ENCODE measurements at places on chromosomes 5 and 9. TPM values are rescaled to one million over a fixed set of nuclear protein-coding genes. Genes with fewer than 3 reads are reported as not detected.

GRCh38 chr9:16039218-16039987, 486.6 kb downstream of the CCDC171 start:
- H3K27ac ChIP-seq, result no peak overlapping the region
- H3K36me3 ChIP-seq, result no peaks in the 10 kb centered on the region
- H3K27me3 ChIP-seq, result no peaks in the 10 kb centered on the region

Gene PCDHB14
- total RNA-seq, result 1.5 TPM

Gene DTWD2
- 10.1 TPM for total RNA-seq

- no peak overlapping the region for H3K4me3 ChIP-seq
- H3K27me3 ChIP-seq, result no peaks in the 10 kb centered on the region
- no peak for DNase-seq
These were observed 189.2 kb upstream of the NR4A3 start for GRCh38 chr9:99632349-99633038.

DNA sequence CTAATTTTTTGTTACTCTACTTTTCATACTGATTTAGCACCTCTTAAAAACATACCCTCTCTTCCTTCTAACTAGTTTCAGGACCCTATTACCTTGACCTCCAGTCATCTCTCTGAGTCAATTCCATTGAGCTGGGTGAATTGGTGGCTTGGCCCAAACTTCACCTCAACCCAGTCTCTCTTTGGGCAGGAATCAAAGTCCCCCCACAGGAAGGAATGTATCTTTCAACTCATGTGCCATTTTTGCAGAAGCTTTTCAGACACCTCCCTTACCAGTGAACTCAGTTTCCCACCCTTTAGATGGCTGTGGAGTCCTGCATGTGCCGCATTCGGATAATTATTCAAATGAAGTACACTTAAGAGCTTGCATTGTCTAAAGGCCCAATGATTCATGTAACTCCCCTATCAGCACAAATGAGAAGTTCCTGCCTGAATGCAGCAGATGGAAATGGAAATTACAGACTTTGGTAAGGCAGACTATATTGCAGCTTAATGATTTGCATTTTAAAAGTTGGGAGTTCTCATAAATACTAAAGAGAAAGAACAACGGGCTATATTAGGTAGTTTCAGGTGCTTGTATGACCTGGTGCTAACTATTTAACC, 693.5 kb downstream of the PTPRD start:
- H3K27ac ChIP-seq, result no peak overlapping the region
- H3K4me1 ChIP-seq, result no peaks in the 10 kb centered on the region
- DNase-seq, result peak; percentile 28
- no peak overlapping the region for H3K4me3 ChIP-seq

- H3K4me1 ChIP-seq, result peaks cover 3% of the 10 kb centered on the region
- peaks cover 23% of the 10 kb centered on the region for H3K27me3 ChIP-seq
- no peak overlapping the region for H3K27ac ChIP-seq
- no peaks in the 10 kb centered on the region for H3K36me3 ChIP-seq
- H3K4me3 ChIP-seq, result peak overlapping the region; percentile 64
- no peak for DNase-seq
These were observed 2.1 kb downstream of the ADAMTS2 start for GRCh38 chr5:179343021-179343718.

- H3K27ac ChIP-seq, result no peak overlapping the region
- H3K4me1 ChIP-seq, result no peaks in the 10 kb centered on the region
- 0 out of 3 replicates have a peak, but pooled peaks cover 2% of the 10 kb centered on the region for H3K36me3 ChIP-seq
- no peak overlapping the region for H3K4me3 ChIP-seq
These were observed 393.0 kb downstream of the FGF10 start for GRCh38 chr5:43996221-43996620.

DNA sequence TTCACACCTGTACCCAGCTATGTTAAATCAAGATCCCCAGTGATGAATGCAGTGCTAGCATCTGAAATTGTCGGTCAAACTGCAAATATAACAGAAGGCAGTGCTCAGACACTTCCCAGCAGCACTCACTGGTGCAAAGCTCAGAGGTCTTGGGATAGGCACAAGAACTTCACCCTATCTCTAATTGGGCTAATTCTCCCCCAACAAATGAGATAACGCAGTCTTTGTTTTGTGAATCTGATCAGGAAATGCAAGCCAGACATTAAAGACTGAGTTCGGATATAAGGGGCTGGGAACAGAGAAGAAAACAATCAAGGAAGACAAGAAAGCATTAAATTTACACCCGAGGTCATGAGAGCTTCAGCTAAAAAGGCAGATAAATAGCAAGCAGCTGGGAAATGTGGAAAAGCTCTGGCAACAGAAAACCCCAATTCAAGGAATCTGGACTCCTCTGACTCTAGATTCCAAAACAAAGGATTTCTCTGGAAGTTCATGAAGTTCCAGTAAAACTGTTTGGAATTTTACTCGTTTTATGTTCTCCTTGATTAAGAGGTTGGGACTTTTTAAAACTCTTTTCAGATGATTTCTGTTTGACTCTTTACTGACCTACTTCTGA, 65.1 kb downstream of the GNA14 start:
- H3K36me3 ChIP-seq, result peaks cover 5% of the 10 kb centered on the region
- H3K27me3 ChIP-seq, result no peaks in the 10 kb centered on the region
- H3K27ac ChIP-seq, result no peak overlapping the region
- DNase-seq, result no peak
- H3K4me3 ChIP-seq, result no peak overlapping the region

DNA sequence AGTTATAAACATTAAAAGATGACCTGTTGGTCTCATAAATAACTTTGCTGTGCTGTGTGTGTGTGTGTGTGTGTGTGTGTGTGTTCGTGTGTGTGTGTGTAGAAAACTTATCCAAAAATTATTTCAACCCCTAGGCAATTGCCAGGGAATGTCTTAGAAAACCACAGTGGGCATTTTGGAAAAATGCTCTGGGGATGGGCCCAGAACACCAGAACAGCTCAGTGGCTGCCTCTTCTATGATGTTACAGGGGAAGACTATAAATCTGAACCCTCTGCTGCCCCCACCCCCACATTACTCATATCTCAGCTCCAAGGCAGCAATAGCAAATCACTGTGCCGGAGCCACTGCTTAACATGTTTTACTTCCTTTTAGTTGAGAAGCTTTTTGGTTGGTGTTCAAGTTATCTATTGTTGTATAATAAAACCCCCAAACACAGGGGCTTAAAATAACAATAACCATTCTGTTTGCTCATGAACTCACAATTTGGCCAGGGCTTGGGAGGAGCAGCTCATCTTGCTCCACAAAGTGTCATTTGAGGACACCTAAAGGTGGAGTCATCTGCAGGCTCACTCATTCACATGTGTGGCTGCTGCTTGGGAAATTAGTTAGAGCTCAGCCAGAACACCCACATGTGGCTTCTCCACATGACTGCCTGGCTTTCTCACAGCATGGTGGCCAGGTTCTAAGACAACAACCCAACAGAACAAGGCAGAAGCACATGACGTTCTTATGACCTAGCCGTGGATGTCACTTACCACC, 40.4 kb downstream of the ACTBL2 start:
- no peaks in the 10 kb centered on the region for H3K4me1 ChIP-seq
- H3K36me3 ChIP-seq, result no peaks in the 10 kb centered on the region
- H3K27ac ChIP-seq, result no peak overlapping the region
- H3K4me3 ChIP-seq, result no peak overlapping the region

Gene AKNA
- total RNA-seq, result 19.7 TPM
